ENCODE measurements at places on chromosomes 1 and 21.

DNA sequence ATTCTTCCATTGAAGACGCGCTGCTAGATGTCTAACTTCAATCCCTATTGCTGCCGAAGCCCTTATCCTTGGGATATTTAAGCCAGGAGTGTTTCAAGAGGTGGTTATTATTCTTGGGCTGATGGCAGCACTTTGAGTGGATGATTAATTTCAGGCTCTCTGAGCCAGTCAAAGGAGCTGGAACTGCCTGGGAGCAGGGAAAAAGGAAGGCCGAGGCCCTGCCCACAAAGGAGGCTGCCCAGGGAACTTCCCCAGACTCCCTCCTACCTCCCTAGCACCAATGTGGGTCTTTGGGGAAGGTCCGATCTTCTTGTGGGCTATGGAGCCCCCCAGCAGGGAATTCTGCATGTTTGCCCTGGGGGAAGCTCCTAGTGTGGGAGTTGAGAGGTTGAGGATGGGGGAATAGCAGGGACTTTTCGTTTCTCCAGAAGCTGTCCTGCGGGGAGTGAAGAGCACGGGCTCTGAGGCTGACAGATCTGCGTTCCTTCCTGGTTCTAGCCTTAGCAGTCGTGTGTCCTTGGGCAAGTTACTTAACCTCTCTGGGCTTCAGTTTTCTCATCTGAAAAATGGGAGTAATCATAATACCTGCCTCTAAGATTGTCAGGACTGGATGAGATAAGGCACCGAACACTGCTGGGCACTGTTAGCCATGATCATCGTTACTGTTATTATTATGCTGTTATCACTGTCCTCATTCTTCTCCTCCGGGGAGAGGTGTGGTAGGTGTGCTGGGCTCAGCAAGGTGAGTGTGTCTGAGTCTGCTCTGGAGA is 6.3 kb downstream of the KCNQ4 start:
- no peak for DNase-seq

GRCh38 chr21:33836408-33836807 is 79.2 kb downstream of the ATP5PO start:
- DNase-seq, result no peak

DNA sequence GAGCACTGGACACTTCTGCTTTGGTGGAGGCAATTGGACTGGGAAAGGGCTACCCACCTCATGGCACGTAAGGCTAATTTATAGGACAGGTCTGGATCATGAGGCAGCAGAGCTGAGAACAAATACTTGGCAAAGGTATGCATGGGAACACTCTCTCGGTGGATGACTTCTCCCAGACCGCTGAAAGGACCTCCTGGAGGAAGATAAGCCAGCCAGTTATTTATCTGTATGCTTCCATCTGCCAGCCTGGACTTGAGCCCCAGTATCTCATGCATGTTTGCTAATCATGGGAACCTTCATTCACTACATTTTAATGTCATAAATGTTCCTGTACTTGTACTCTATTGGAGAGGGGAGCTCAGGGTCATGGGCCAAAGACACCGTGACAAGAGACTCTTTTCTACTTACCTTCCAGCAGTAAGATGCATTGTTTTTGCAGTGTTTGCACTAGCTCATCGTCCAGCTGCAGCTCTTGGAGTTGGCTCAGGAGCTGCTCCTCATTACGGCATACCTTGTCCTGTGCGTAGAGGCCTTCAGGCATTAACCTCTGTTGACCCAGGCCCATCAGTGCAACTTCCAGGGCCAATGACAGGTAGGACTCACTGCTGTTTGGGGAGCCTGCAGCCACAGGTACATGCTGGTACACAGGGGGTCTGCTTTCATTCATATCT is 23.7 kb downstream of the UROD start:
- DNase-seq, result no peak

GRCh38 chr21:14918527-14918926 is 146.3 kb downstream of the NRIP1 start:
- DNase-seq, result no peak

GRCh38 chr1:225767634-225768540 is 9.7 kb upstream of the SRP9 start:
- no peak for DNase-seq

GRCh38 chr1:6975331-6976043 is 190.2 kb downstream of the CAMTA1 start:
- DNase-seq, result no peak

- DNase-seq, result no peak
These were observed 53.9 kb downstream of the SELENOF start for GRCh38 chr1:86860020-86860419.

DNA sequence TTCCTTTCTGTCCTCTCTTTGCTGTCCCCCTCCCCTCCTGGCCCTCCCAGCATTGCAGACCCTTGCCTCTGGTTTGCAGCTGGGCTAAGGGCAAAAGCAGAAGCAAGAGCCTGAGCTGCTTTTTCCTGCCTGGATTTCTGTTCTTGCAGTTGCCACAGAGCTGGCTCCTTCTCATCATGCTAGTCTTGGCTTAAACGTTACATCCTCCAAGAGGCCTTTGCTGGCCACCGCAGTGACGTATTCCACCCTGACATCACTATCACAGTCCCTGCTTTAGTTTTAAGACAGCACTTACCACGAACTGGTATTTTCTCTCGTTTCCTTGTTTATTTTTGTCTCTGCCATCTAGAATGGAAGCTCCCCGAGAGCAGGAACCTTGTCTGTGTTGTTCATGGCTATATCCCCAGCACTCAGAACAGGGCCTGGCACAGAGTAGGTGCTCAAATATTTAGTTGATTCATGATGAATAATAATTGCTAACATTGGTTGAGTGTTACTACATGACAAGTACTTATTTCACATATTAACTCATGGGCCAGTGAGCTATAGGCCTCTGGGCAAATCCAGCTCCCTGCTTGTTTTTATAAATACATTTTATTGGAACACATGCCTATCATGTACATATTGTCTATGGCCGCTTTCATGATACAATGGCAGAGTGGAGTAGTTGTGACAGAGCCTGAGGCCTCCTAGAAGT is 13.2 kb upstream of the CSF1 start:
- DNase-seq, result no peak

- DNase-seq, result peak; percentile 88
These were observed 17.7 kb upstream of the A3GALT2 start for GRCh38 chr1:33338440-33339211.

- DNase-seq, result no peak
These were observed 37.3 kb upstream of the HYI start for GRCh38 chr1:43491061-43491460.

DNA sequence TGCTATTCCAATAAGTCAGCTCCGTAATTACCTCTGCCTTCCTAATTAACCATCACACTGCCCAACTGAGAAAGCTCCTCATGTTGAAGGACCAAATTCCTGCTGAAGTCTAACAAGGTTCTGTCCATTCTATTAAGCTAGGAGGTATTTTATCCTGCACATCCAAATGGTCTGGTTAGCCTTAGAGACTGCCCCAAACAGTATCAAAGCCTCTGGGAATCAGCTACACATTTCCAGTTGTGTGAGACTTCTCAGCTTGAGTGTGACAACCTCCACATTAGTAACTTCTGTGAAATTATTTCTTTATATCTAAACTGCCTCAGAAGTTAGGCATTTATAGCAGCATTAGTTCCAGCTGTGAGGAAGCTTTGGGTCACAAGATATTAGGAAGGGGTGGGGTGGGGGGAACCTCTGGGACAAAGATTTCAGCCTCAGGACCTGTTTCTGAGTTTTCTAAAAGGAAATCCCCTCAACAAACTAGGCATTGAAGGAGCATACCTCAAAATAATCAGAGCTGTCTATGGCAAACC is 150.5 kb upstream of the DUSP10 start:
- DNase-seq, result no peak

DNA sequence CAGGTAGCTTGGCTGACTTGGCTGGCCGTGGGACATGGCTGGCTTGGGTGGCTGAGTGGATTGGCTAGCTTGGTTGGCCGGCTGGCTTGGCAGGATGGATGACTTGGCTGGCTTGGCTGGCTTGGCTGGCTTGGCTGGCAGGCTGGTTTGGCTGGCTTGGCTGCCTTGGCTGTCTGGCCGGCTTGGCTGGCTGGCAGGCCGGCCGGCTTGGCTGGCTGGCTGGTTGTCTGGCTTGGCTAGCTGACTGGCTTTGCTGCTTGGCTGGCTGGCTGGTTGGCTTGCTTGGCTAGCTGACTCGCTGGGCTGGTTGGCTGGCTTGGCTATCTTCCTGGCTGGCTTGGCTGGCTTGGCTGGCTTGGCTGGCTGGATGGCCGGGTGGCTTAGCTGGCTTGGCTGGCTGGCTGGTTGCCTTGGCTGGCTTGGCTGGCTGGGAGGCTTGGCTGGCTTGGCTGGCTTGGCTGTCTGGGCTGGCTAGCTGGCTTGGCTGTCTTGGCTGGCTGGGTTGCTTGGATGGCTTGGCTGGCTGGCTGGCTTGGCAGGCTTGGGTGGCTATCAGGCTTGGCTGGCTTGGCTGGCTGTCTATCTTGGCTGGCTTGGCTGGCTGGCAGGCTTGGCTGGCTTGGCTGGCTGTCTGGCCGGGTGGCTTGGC is 129.7 kb upstream of the FAM72C start:
- DNase-seq, result peak; percentile 1

- no peak for DNase-seq
These were observed 13.9 kb downstream of the DNAJC6 start for GRCh38 chr1:65323246-65323645.
